ENCODE measurements at places on chromosomes 6 and 20.

DNA sequence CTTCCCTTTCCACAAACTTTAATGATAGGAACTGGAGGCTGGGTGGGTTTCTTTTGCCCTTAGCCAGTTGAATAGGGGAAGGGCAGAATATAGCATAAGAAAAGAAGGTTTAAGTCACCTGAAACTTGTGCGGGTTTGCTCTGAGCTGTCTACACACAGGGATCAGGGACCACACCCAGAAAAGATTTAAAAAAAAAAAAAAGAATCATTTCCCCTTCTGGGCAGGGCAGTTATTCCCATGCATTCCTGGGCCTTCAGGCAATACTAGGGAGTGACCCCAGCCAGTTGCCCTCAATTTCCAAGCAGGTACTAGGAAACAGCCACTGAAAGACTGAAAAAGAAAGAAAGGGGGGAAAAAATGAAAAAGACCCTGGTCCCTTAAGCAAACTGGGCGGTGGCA is 39.6 kb upstream of the HDAC2 start:
- peaks cover 18% of the 10 kb centered on the region for H3K27me3 ChIP-seq
- no peak overlapping the region for H3K4me3 ChIP-seq
- peaks cover 23% of the 10 kb centered on the region for H3K4me1 ChIP-seq
- peak overlapping the region; percentile 10 for H3K27ac ChIP-seq
- no peak for DNase-seq

GRCh38 chr6:28433119-28433518 is 10.2 kb downstream of the ZSCAN23 start:
- H3K4me3 ChIP-seq, result no peak overlapping the region
- H3K27me3 ChIP-seq, result peaks cover 48% of the 10 kb centered on the region
- H3K27ac ChIP-seq, result no peak overlapping the region
- no peak for DNase-seq
- H3K4me1 ChIP-seq, result peaks cover 11% of the 10 kb centered on the region

GRCh38 chr20:38829296-38829875 is 23.9 kb downstream of the PPP1R16B start:
- peak overlapping the region; percentile 49 for H3K27ac ChIP-seq
- H3K27me3 ChIP-seq, result no peaks in the 10 kb centered on the region
- H3K4me1 ChIP-seq, result peaks cover 74% of the 10 kb centered on the region
- no peak for DNase-seq
- peaks cover 91% of the 10 kb centered on the region for H3K36me3 ChIP-seq

- H3K4me1 ChIP-seq, result no peaks in the 10 kb centered on the region
- H3K27ac ChIP-seq, result no peak overlapping the region
- DNase-seq, result no peak
- H3K36me3 ChIP-seq, result no peaks in the 10 kb centered on the region
- H3K27me3 ChIP-seq, result no peaks in the 10 kb centered on the region
Measured at GRCh38 chr6:168988801-168989200, 264.8 kb downstream of the THBS2 start.

GRCh38 chr6:77123527-77123926 is 339.8 kb downstream of the HTR1B start:
- no peak overlapping the region for H3K4me3 ChIP-seq
- H3K27me3 ChIP-seq, result no peaks in the 10 kb centered on the region
- H3K27ac ChIP-seq, result no peak overlapping the region
- DNase-seq, result no peak
- no peaks in the 10 kb centered on the region for H3K4me1 ChIP-seq

GRCh38 chr20:62928246-62928939 is 2.1 kb upstream of the DIDO1 start:
- H3K27ac ChIP-seq, result peak overlapping the region; percentile 75
- peak overlapping the region; percentile 88 for H3K4me3 ChIP-seq
- H3K27me3 ChIP-seq, result no peaks in the 10 kb centered on the region
- H3K4me1 ChIP-seq, result peaks cover 49% of the 10 kb centered on the region
- H3K36me3 ChIP-seq, result peaks cover 23% of the 10 kb centered on the region
- no peak for DNase-seq

- no peaks in the 10 kb centered on the region for H3K4me1 ChIP-seq
- H3K27me3 ChIP-seq, result no peaks in the 10 kb centered on the region
- no peak overlapping the region for H3K27ac ChIP-seq
- H3K36me3 ChIP-seq, result peaks cover 16% of the 10 kb centered on the region
Measured at GRCh38 chr6:160116411-160116810, 5.2 kb upstream of the SLC22A1 start.

DNA sequence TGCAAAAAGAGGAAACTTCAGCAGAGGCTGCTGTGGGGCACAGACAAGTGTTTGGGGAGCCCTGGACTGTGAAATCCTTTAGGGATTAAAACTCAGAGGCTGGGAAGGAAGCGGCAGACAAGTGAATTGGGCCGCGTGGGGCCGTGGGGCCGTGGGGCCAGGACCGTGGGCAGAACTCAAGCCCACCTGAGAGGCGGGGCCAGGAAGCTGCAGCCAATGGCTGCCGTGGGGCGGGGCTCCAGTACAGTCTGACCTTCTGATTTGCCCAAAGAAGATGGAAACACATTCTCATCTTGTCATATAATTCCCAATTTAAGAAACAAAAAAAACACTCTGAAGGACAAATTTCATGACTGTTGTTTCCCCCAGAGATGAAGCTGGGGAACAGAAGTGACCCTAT is 55.4 kb downstream of the ANKRD60 start:
- no peak for DNase-seq
- peaks cover 6% of the 10 kb centered on the region for H3K4me1 ChIP-seq
- no peaks in the 10 kb centered on the region for H3K36me3 ChIP-seq
- peaks cover 4% of the 10 kb centered on the region for H3K27me3 ChIP-seq
- no peak overlapping the region for H3K27ac ChIP-seq

DNA sequence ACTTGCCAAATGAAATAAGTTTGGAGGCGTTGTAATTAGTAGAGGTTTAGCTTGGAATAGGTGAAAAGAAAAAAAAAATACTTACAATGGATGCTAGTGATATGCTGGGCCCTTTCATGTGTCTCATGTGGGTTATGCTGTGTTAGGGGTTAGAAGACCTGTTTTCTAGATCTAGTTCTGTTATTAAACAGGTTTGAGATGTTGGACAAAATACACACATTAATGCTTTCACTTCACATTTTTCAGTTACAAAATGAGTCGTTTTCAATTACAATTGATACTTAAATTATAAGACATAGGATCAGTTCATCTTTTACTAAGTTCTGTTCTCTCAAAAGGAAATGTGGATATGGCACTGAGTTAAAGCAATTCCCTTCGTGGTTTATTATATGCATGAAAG is 509.8 kb downstream of the EPM2A start:
- H3K4me1 ChIP-seq, result no peaks in the 10 kb centered on the region
- no peak for DNase-seq
- no peak overlapping the region for H3K4me3 ChIP-seq
- H3K27ac ChIP-seq, result no peak overlapping the region
- H3K27me3 ChIP-seq, result peaks cover 3% of the 10 kb centered on the region

GRCh38 chr20:8601542-8601912 is 467.4 kb upstream of the PLCB4 start:
- H3K27me3 ChIP-seq, result no peaks in the 10 kb centered on the region
- no peaks in the 10 kb centered on the region for H3K36me3 ChIP-seq
- H3K4me3 ChIP-seq, result no peak overlapping the region
- H3K27ac ChIP-seq, result no peak overlapping the region
